IMR-90 (cell line): ENCODE measurements at places on chromosomes 7 and 10. TPM values are rescaled to one million over a fixed set of nuclear protein-coding genes. Genes with fewer than 3 reads are reported as not detected.

NUTM2B gene
- under 0.01 and 0.18 TPM in 2 replicates for total RNA-seq

HTR7 gene
- total RNA-seq, result 0.56 and 0.72 TPM in 2 replicates

WNT8B gene
- not detected in 2 replicates for total RNA-seq

GRCh38 chr7:139683137-139683921 is 94.5 kb downstream of the HIPK2 start:
- peak; percentile 61 for DNase-seq

IDI2 gene
- not detected in 2 replicates for total RNA-seq

GRCh38 chr7:114916261-114916892 is 5.5 kb upstream of the MDFIC start:
- no peak for DNase-seq

DNA sequence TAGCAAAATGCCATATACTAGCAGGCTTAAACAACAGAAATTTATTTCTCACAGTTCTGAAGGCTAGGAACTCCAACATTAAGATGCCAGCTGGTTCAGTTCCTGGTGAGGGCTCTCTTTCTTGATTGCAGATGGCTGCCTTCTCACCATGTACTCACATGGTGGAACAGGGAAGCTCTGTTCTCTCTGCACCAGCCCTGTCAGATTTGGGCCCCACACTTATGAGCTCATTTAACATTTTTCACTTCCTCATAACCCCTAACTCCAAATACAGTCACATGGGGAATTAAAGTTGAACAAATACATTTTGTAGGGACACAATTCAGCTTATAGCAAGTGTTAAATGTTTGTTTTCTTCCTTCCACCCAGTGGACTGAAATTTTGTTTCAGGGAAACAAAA is 218.6 kb upstream of the TAC1 start:
- no peak for DNase-seq

DNA sequence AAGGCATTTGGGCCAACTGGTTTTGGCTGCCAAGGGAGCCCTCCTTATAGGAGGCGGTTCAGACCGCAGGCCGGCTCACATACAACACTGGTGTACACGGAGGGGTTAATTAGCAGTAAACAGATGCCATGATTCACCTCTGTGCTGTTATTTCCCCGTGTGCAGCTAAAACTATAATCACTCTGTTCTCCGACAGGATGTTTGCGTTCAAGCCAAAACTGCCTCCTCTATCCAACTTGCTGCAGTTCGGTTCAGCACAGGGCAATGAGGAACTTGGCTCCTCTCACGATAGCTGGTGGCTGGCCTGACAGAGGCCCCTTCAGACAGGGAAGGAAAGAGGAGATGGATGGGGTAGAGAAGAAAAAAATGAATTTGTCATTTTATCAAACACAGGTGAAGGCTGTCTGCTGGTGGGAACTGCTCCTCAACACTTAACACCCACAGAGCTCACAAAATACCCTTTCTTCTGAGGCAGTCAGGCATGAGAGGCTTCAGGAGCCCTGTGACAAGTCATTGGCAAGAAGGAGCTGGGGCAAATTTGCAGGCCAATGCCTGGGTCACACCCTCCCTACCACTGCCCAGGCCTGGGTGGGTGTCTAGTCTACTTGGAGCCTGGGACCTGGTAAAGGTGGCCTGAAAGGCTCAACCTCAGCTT is 24.0 kb downstream of the KCNMA1 start:
- no peak for DNase-seq

DNA sequence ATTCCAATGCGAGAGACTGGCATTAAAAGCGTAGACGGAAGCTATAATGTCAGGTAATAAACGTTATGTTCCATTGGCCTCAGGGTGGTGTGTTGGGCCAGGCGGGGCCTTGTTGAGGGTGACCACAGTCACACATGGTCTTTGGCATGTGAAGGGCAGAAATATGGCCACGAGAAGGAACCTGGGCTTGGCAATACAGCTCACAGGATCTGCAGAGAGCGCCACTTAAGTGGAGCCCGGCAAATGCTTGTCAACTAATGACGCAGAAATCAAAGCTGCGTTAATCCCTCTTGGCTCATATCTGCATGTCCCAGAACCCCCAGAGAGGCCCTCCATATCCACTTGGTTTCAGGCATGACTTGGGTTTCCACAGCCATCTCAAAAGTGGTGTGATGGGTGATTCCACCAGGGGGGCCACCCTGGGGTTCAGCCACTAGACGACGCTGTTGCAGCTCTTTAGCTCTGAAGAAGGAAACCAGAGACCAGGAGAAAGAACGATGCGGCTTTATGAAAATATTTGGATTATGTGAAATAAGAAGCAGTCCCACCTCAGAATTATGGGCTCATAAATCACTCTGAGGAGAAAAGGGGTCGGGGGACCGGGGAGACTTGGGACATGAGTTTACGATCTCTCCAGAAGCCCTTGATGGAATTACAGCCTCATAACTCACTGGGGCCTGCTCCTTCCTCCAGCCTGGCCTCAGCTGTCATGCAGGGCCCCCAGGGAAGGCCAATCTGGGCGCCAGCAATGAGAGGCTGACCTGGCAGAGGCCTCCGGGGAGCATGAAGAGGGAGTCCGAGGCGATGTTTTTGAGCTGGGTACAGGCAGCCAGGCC is 462.5 kb downstream of the PLXNA4 start:
- no peak for DNase-seq

TBXAS1 gene
- 5.3 and 5.9 TPM in 2 replicates for total RNA-seq

ACHE gene
- total RNA-seq, result not detected in 2 replicates

ESYT2 gene
- total RNA-seq, result 64.4 and 69.9 TPM in 2 replicates

DNA sequence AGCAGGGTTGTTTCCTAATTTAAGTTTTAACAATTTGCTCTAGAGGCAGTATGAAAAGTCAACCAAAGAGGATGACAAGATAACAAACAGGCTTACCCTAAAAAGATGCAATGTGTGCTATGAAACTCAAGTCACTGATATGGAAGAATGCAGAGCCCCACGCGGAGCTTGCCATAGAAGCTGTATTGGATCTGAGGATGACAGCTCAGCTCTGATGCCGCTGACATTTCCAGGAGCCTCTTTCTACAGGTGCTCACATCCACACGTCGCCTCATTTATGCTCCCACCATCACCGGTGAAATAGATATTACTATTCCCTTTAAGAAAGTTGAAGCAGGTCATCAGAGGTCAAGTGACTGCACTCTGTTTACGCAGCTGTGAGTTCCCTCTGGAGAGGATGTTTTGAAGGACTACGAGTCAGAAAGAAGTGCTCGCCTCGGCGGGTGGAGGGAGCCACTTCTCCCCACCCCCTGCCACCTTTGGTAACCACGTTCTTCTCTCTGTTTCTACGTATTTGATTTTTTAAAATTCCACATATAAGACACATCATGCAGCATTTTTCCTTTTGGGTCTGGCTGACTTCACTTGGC is 275.4 kb downstream of the GLRX3 start:
- DNase-seq, result no peak

GRCh38 chr7:70374772-70375533 is 757.0 kb upstream of the GALNT17 start:
- no peak for DNase-seq

DNA sequence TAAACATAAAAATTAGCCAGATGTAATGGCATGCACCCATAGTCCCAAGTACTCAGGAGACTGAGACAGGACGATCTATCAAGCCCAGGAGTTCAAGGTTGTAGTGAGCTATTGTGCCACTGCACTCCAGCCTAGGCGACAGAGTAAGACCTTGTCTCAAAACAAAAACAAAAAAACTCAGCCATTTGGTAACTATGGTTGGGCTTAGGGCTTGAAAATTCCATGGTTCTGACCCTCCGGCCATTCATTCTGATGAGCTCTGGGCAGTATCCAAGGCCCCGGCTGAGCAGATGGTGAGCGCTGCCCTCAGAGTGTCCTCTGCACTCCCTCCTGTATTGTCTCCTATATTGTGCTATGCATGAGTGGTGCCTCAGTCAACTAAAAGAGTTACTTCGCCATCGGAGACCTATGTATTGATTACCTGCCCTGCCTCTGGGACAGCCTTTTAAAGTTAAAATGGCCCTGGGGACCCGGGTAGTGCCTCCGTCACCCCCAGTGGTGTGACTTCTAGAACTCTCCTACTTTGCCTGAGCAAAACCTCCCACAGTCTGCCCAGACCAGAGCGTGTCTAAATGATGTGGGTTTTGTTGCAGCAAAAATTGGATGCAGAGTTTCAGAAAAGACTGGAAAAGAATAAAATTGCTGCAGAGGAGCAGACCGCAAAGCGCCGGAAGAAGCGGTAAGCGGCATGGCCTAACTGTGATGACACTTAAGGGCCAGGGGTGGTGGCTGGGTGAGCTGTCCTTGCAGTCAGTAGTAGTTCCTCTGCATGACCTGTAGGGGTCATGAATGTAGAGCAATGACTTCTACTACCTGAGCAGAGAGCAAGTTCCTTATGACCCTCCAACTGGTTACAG is 8.1 kb downstream of the PRKRIP1 start:
- peak; percentile 47 for DNase-seq

DNA sequence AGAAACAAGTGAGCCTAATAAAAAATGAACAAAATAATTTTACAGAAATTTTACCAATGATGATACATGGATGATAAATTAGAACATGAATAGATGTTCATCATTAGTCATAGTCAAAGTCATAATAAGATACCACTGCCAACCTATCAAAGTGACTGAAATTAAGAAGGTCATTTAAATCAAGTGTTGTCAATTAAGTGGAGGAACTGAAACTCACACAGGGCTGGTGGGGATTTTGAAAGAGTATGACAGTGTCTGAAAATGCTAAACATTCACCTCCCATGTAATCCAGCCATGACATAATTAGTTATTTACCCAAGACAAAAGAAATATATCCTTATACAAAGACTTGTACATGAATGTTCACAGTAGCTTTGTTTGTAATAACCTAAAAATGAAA is 57.1 kb upstream of the DYNC1I1 start:
- no peak for DNase-seq
